Osteoblast (primary cell): ENCODE measurements at places on chromosomes 2 and 18. TPM values are rescaled to one million over a fixed set of nuclear protein-coding genes. Genes with fewer than 3 reads are reported as not detected.

GRCh38 chr2:150552041-150552820 is 64.8 kb upstream of the RND3 start:
- no peak overlapping the region for H3K4me3 ChIP-seq
- no peak overlapping the region for H3K27ac ChIP-seq
- no peak for DNase-seq

DNA sequence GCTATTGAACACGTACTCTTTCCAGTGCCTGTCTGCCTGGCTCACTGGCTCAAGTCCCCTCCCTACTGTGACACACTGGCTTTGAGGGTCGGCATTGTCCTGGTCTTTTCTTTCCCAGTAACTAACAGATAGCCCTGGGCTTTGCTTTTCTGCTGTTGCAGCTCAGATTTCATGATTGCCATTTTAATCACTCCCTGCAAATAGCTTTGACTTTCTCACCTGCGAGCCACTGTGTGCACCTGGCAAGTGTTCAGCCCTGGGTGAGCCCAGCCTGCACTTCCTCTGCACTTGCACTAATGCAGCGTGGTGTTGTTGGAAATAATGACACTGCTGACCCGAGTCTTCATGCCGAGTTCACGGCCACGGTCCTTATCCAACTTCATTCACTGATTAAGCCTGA is 52.9 kb downstream of the DCDC2C start:
- no peaks in the 10 kb centered on the region for H3K36me3 ChIP-seq
- H3K27me3 ChIP-seq: no peaks in the 10 kb centered on the region
- no peak overlapping the region for H3K27ac ChIP-seq

DNA sequence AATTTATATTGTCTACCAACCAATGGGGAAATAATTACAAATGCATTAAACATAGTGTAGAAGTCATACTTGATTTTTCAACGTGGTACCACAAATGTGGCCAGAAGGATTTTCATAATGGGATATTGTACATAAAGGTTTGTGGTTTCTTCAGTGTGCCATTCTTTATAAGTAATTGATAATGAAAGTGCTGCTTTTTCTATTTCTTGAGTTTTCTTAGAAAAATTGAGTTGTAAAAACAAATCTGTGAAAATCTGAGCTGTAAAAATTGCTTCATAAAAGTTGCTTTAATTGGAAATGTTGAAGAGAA is 103.6 kb downstream of the KYNU start:
- no peak overlapping the region for H3K27ac ChIP-seq
- H3K27me3 ChIP-seq: no peaks in the 10 kb centered on the region
- H3K4me1 ChIP-seq: no peaks in the 10 kb centered on the region
- no peaks in the 10 kb centered on the region for H3K36me3 ChIP-seq
- no peak overlapping the region for H3K4me3 ChIP-seq
- no peak for DNase-seq

DNA sequence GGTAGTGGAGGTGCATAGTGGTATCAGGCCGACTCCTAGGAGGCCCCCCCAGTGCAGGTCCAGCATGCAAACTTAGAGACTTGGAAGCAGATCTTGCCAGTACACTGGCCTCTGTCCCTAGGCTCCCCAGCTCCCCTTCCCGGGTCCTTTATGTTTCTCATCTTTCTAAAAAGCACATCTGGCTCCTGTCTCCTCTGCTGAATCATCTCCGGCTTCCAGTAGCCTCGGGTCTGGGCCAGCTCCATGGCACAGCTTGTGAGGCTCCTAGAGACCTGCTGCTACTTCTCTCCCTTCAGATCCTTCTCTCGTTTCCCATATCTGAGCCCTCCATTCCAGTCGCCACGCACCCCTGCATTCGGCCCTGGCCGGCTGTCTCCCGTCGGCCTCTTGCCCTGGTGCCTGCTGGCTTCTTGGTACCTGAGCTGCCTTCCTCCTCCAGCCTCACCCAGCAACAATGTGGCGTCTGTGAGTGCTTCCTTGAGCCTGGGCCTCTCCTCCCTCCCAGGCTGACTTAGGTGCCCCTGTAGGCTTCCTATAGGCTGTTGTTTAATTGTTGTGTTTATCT is 6.6 kb downstream of the TRAF3IP1 start:
- H3K36me3 ChIP-seq: peaks cover 37% of the 10 kb centered on the region
- no peak overlapping the region for H3K27ac ChIP-seq
- H3K4me1 ChIP-seq: no peaks in the 10 kb centered on the region
- no peak for DNase-seq
- H3K4me3 ChIP-seq: no peak overlapping the region

DNA sequence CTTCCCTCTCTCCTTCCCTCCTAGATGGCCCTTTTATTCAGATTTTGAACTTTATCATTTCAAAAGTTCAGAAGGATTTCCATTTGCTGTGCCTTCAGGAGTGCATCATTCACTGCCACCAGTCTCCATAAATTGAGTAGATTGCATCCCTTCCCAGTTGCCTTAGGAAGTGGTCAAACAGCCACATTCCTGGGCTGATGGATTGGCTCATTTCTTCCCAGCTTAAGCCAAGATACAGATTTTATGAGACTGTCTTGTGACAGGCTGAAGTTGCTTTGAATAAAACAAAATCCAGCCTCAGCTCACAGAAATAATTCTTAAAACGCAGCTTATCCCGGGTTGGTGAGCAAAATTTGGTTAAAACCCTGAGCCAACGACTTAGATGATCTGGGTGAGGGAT is 9.8 kb downstream of the NRP2 start:
- H3K27me3 ChIP-seq: no peaks in the 10 kb centered on the region
- no peak for DNase-seq
- peak overlapping the region; percentile 98 for H3K27ac ChIP-seq
- H3K4me3 ChIP-seq: no peak overlapping the region

- H3K36me3 ChIP-seq: no peaks in the 10 kb centered on the region
- no peak overlapping the region for H3K27ac ChIP-seq
- no peaks in the 10 kb centered on the region for H3K27me3 ChIP-seq
Observed at GRCh38 chr2:140199312-140199711, 1419.1 kb upstream of the NXPH2 start.

- H3K4me3 ChIP-seq: no peak overlapping the region
- no peak overlapping the region for H3K27ac ChIP-seq
- H3K4me1 ChIP-seq: no peaks in the 10 kb centered on the region
Observed at GRCh38 chr2:98654699-98655495, 46.5 kb downstream of the UNC50 start.

DNA sequence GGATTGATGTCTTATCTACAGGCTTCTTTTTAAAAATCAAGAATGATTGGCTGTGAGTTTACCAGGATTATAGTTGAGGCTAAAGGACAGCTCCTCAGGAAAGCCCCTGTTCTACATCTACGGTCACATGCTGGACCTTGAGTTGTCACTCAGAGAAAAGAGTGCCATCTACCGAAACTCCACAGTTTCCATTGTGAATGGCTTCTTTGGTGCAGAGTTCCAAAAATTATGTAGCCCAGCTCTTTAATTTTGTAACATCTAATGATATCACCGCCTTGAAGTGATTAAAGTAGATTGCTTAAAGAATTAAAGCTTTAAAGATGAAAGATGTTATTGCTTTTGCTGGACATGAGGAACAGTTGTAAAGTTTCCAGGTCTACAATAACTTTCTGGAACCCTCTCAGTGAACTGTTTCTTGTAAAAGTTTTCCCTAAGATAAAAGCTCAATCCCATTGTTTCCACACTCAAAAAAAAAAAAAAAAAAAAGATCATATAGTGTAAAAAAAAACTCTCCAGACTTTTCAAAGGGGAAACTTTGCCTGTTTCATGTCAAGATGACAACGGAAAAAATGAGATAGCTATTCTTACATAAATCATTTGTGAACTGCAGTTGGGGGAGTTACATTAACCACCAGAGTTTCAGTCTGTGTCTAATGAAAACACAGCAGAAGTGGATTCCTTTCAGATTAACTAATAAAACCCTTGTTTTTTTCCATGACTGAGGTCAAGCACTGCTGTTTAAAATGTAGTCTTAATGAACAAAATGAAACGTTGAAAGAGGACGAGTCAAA is 4.3 kb downstream of the COL3A1 start:
- peak overlapping the region; percentile 78 for H3K4me3 ChIP-seq
- H3K4me1 ChIP-seq: peaks cover 66% of the 10 kb centered on the region
- peaks cover 8% of the 10 kb centered on the region for H3K36me3 ChIP-seq
- DNase-seq: no peak

- H3K27me3 ChIP-seq: no peaks in the 10 kb centered on the region
- H3K4me3 ChIP-seq: no peak overlapping the region
- peaks cover 53% of the 10 kb centered on the region for H3K4me1 ChIP-seq
- H3K36me3 ChIP-seq: peaks cover 59% of the 10 kb centered on the region
- no peak for DNase-seq
- peak overlapping the region; percentile 1 for H3K27ac ChIP-seq
Observed at GRCh38 chr2:36553683-36554082, 44.3 kb downstream of the FEZ2 start.

- no peaks in the 10 kb centered on the region for H3K4me1 ChIP-seq
- no peak overlapping the region for H3K4me3 ChIP-seq
- peak; percentile 94 for DNase-seq
- H3K27me3 ChIP-seq: no peaks in the 10 kb centered on the region
- H3K36me3 ChIP-seq: no peaks in the 10 kb centered on the region
Observed at GRCh38 chr2:128379021-128380015, 60.6 kb upstream of the HS6ST1 start.

DNA sequence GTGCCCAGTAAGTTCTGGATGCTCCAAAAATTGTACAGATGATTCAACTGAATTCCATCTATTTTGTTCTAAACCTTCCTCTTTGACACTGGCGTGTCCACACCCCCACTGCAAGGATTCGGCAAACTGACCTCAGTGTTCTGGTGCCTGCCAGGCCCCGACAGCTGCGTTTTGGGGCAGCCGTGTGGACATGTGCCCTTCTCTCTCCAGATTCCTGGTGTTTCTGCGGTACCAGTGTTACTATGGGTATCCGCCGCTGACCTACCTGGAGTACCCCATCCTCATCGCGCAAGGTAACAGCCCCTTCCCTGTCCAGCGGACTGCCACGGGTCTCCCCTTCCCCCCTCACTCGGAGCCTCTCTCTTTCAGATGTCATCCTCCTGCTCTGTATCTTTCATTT is 5.0 kb downstream of the SLC66A3 start:
- no peak overlapping the region for H3K27ac ChIP-seq
- no peaks in the 10 kb centered on the region for H3K36me3 ChIP-seq
- DNase-seq: peak; percentile 81
- no peaks in the 10 kb centered on the region for H3K27me3 ChIP-seq
- no peak overlapping the region for H3K4me3 ChIP-seq

DNA sequence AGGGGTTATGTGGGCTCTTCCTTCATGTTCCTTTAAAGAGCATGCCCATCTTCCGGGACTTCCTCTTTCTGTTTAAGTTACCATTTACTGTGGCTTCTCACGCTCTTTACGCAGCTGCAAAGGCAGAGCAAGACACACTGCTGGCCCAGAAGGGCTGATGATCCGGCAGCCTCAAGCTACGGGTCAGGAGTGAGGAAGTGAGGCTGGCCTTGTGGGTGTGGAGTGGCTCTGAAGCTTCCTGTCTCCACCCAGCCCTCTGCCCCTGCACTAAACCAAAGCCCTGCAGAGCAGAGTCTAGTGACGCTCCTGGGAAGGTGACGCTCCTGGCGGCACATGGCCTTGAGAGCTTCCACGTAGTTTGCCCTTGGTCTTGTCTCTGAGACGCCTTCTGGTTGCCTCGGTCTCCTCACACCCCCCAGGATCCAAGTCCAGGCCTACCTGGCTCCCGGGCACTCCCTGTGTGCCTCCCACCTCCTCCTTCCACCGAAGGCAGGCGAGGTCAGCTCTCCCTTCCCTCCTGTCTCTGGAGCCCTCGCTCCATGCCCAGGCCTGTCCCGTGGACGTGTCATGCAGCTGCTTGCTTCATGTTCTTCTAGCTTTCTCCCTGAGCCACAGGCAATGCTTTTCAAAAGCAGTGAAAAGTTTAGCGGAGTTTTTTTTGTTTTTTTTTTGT is 50.3 kb downstream of the ARL4C start:
- H3K4me1 ChIP-seq: peaks cover 33% of the 10 kb centered on the region
- H3K4me3 ChIP-seq: no peak overlapping the region
- H3K27me3 ChIP-seq: no peaks in the 10 kb centered on the region
- H3K27ac ChIP-seq: no peak overlapping the region
- H3K36me3 ChIP-seq: no peaks in the 10 kb centered on the region

DNA sequence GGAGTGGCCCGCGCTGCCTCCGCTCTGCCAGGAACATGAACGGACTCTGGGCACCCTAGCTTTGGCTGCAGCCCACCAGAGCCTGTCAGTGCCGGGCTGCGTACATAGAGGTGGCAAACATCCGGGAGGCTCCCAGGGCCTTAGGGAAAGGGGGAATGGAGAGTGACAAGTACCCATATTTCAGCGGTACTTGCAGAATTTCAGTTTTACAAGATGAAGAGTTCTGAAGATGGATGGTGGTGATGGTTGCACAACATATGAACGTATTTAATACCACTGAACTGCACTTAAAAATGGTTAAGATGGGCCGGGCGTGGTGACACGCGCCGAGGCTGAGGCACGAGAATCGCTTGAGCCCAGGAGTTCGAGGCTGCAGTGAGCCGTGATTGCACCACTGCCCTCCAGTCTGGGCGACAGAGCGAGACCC is 873 bp downstream of the MTHFD2 start:
- no peak for DNase-seq
- H3K27me3 ChIP-seq: no peaks in the 10 kb centered on the region

- H3K4me3 ChIP-seq: no peak overlapping the region
- no peaks in the 10 kb centered on the region for H3K36me3 ChIP-seq
- no peaks in the 10 kb centered on the region for H3K4me1 ChIP-seq
- H3K27me3 ChIP-seq: no peaks in the 10 kb centered on the region
Observed at GRCh38 chr18:4636967-4637366, 181.9 kb upstream of the DLGAP1 start.

DNA sequence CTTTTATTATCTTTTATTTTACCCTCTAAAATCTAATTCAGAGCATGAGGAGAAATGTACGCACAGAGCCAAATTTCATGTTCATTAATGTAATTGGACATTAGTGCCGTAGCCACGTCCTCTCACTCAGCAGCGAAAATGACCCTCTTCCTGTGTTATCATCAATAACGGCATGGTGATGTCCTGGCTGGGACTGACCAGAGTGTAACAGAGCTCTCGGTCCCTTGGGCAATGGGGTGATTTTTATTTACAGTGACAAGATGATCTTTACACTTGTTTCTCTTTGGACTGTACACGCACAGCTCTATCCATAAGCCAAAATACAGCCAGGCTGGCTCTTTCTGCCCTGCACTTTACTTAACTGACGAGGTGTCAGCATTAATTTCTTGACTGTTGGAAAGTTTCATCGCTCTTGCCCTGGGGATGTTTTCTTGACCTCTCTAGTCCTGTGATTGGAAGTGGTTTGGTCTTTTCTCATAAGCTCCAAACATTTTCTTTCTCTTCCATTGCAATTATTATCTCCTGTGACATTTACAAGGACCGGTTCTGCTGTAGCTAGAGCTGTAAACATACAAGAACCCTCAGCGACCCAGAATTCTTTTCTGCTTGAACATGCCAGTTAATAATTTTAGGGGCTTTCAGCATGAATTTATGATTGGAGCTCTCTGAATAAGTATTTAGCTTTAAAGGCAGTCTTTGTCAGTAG is 308.0 kb upstream of the PIK3C3 start:
- no peaks in the 10 kb centered on the region for H3K4me1 ChIP-seq
- no peak overlapping the region for H3K27ac ChIP-seq
- no peaks in the 10 kb centered on the region for H3K36me3 ChIP-seq

The WBP1 gene
- 35.5 and 35.7 TPM in 2 replicates for total RNA-seq

The NOSTRIN gene
- total RNA-seq: 0.59 and 1.4 TPM in 2 replicates

The EFR3B gene
- 0.72 and 0.88 TPM in 2 replicates for total RNA-seq

The PAIP2B gene
- total RNA-seq: 0.36 and 0.59 TPM in 2 replicates

The NHEJ1 gene
- total RNA-seq: 21.7 and 23.0 TPM in 2 replicates

The MAPK4 gene
- total RNA-seq: not detected in 2 replicates

The CHRNG gene
- not detected in 2 replicates for total RNA-seq
